CD4-positive, CD25-positive, alpha-beta regulatory T cell (primary cell): ENCODE measurements at places on chromosomes 6 and 20. TPM values are rescaled to one million over a fixed set of nuclear protein-coding genes. Genes with fewer than 3 reads are reported as not detected.
A peak's percentile ranks its signal among the peaks of the same experiment; 100 is the strongest.

- no peak for DNase-seq
Observed at GRCh38 chr6:166541366-166541765, 45.1 kb downstream of the RAMACL start.

GRCh38 chr20:50607850-50608749 lies 83.2 kb downstream of the RIPOR3 start:
- no peak for DNase-seq

- DNase-seq: no peak
Observed at GRCh38 chr6:48658915-48659314, 547.9 kb upstream of the PTCHD4 start.

- no peak for DNase-seq
Observed at GRCh38 chr20:6504826-6505225, 262.7 kb upstream of the BMP2 start.

GRCh38 chr6:160519603-160520042 lies 144.5 kb downstream of the LPA start:
- no peak for DNase-seq

DNA sequence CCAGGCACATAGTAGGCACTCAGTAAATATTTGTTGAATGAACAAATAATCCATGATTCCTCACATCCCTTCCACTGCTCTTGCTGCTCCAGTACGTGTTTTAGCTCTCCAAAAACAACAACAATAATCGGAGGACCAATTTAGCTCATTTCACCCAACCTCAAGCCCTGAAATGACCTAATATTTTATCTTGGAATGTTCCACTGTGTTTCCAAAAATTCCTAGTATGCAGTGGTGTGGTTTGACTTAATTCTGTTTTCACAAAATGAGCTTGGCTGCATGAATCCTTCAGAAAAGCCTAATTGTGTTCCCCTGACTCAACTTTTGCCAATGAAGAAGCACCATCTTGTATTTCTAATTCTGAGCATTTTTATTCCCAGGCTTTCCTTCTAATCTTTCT lies 168.0 kb upstream of the PHACTR1 start:
- DNase-seq: no peak

DNA sequence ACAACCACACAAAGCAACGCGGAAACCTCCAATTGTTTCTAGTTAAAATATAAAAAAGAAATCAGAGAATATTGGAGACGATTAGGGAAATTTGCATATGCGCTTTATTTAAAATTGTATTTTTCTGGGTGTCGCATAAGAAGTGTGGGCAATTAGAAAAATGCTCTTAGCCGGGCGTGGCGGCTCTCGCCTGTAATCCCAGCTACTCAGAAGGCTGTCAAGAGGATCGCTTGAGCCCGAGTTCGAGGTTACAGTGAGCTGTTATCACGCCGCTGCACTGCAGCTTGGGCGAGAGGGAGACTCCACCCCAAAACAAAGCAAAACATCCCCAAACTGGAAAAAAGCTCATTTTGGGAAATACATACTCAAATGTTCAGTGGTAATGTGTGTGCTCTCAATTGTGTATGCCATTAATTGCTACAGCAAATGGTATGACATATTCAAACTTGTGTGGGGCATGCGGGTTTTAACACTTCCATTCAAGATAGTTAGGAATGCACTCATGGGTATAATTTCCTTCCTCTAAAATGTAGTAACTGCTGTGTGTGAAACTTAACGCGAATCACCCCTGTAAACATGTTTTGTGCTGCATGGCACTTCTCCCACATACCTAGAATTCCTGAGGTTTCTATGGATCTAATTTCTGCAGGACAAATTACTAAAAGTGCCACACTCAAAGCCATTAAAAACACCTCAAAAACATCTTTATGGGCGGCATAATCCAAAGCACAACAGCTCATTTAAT lies 54.7 kb upstream of the HFE start:
- peak; percentile 44 for DNase-seq

- no peak for DNase-seq
Observed at GRCh38 chr6:387293-387741, 4.2 kb upstream of the IRF4 start.

DNA sequence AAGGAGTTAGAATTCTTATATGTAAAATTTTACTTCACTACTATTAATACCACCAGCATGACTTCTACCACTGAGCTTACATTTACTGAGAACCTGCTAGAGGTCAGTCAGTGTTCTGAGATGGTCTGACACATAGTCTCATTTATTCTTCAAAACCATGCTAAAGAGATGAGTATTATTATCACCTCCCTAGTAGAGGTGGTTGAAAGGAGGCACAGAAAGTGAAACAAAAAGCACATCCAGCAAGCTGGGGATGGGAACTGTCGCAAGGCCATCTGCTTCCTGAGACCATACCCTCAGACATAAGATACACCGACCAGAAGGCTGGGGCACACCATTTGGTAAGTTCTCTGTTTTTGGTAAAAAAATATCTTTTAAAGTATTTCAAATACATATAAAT lies 137.7 kb downstream of the INSM1 start:
- no peak for DNase-seq

DNA sequence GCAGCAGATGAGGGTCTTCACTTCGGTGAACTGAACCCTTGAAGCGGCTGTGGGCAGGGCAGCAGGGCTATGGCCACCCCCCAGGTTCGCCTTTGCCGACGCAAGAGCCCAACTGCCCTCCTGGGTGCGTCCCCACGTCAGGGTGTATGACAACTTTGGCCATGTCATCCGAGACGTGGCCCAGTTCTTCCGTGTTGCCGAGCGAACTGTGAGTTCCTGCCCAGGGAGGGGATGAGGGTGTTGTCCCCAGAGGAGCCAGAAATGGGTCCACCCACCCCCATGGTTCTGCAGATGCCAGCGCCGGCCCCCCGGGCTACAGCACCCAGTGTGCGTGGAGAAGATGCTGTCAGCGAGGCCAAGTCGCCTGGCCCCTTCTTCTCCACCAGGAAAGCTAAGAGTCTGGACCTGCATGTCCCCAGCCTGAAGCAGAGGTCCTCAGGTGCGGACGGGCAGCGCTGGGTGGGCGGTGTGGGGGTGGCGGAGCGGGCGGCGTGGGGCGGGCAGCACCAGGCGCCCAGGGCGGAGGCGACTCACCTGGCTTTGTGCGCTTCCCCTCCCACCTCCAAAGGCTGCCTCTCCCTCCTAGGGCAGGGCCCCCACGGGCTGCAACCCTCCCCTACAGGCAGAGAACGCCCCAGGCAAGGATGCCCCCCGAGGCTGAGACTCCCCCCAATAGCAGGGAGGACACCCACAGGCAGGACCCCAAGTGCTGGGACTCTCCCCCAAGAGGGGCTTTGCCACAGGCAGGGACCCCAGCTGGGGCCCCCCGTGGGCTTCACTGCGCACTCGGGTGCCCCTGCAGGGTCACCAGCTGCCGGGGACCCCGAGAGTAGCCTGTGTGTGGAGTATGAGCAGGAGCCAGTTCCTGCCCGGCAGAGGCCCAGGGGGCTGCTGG lies 6.2 kb upstream of the TNFRSF6B start:
- DNase-seq: no peak

DNA sequence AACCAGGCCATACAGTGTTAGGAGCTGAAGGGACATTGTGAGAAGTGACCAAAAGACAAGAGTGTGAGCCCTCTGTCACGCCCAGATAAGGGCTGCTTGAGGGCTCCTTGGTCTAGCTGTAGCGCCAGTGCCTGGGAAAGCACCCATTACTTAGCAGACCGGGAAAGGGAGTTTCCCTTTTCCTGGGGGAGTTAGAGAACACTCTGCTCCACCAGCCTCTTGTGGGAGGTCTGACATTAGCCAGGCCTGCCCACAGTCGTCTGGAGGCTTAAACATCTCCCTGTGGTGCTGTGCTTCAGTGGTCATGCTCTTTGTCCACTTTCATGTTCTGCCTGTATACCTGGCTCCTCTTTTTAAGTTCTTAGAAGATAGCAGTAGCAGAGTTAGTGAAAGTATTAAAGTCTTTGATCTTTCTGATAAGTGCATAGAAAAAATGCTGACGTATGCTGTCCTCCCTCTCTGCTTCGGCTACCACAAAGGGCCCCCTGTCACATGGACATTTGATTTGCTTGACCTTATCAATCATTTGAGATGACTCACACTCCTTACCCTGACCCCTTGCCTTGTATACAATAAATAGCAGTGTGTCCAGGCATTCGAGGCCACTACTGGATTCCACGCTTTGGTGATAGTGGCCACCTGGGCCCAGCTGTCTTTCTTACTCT lies 201.5 kb upstream of the ECI2 start:
- DNase-seq: no peak

- DNase-seq: no peak
Observed at GRCh38 chr20:48287021-48287494, 501.8 kb upstream of the SULF2 start.

DNA sequence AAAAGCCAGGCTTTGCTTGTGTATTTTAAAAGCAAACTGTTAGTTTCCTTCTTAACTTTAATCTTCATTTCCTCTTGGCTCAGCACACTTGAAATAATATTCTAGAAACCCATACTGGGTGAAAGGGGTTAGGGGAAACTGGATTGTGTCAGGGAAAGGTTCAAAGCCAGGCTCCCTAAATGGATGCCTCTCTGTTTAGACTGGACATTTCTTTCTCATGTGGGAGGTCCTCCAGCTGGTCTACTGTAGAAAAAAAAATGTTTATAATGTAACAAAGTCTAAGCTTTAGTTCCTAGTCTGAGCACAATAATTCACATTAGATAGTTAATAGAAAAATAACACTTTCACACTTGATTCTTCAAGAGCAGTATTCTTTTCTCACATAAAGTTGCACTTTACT lies 89.0 kb upstream of the AKIRIN2 start:
- DNase-seq: no peak

DNA sequence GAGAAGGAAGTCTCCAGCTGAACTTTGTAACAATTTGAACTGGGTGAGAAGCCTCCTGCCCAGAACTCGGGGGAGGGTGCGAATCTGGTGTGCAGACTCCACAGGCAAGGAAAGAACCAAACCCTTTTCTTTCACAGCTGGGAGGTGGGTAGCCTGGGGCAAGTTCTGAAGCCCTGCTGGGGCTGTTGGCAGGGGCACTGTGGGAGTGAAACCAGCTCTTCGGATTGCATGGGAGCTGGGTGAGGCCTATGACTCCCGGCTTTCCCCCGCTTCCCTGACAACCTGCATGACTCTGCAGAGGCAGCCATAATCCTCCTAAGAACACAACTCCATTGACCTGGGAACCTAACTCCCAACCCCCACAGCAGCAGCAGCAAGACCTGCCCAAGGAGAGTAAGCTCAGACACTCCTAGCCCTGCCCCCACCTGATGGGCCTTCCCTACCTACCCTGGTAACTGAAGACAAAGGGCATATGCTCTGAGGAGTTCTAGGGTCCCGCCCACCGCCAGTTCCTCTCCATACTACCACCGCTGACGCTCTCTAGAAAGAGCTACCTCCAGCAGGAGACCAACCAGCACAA lies 37.5 kb downstream of the SOD2 start:
- DNase-seq: no peak

GRCh38 chr6:113640051-113640450 lies 217.1 kb upstream of the MARCKS start:
- DNase-seq: no peak

DNA sequence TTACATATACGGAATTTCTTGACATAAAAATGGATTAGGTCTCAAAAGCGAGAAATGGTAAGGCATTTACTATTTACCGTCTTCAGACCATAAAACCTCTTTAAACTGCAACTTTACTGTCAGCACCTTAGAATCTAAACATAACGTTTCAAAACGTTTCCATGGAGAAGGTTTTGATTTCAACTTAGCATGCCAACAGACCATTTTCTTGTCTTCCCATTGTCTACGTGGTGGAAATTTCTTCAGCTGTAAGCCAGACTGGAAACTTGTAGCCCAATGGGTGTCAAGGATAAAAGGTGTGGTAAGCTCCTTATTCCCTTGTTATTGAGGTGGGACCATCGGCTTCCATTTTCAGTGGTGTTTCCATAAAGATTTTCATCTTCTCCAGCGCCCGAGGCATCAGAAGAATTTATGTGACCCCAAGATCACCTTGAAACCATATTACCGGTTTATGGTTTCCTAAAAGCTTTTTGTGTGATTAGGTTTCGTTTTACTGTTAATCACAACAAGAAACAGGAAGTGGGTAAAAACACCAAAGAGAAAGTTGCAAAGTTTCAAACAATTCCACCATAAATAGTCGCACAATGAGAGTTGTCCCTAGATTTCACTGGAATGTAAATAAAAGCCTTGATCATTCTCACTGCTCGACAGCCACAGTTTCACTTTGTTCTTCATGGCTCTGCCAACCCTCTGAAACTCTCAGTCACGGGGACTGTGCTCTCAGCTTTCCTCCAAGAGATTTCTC lies 63.0 kb upstream of the CD2AP start:
- DNase-seq: peak; percentile 42

DNA sequence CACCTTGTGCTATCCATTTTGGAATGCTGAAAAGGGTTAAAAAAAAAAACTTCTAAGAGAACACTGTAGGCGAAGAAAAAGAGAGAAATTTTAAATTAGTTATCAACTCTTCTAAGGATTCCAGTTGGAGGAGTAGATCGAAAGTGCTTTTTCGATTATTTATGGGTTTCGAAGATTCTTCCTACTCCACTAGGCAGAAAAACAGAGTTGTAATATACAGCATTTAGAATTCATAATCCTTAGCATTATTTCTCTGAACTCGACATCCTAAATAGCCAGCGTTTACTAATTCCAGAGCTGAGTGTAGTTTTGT lies 817 bp upstream of the RNF217 start:
- DNase-seq: no peak

- DNase-seq: no peak
Observed at GRCh38 chr6:146389740-146390139, 153.9 kb upstream of the RAB32 start.

GRCh38 chr6:107495196-107495643 lies 5.3 kb downstream of the SOBP start:
- DNase-seq: no peak

GRCh38 chr6:159602431-159603041 lies 90.5 kb downstream of the SOD2 start:
- peak; percentile 4 for DNase-seq

GRCh38 chr6:69936674-69937363 lies 70.5 kb downstream of the COL19A1 start:
- no peak for DNase-seq

GRCh38 chr6:154984146-154984545 lies 11.0 kb upstream of the TIAM2 start:
- no peak for DNase-seq

DNA sequence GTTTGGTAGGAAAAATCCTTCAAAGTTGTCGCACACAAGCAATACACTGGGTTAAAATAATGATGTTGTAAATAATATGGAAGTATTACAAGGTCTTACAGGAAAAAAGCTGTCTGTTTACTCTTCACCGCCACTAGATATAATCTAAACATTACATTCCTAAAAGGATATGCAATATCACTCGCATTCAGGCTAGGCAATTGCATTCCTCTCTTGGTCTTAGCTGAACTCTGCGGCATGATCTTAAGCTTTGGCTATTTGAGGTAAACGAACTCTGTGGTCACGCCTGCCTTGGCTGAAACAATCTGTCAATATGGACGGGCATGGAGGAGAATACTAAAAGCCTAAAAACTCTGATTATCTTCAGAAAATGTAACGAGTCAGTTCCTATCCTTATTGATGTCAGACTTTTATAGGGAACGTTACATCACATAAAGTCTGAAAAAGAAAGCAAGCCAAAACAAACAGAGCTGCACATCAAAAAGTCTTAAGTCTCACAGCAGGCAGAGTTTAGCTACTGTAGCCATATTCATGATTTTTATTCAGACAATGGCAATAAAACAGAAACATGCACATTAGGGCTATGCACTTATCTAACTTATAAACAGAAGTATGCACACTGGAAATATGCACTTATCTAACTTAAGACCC lies 30.8 kb upstream of the FILIP1 start:
- no peak for DNase-seq

The ARMH2 gene
- total RNA-seq: 1.8 TPM

The FABP7 gene
- not detected for total RNA-seq

The TMEM63B gene
- 20.5 TPM for total RNA-seq

The ERVFRD-1 gene
- not detected for total RNA-seq

The C20orf144 gene
- not detected for total RNA-seq
